ENCODE measurements at places on chromosomes 11 and 22. TPM values are rescaled to one million over a fixed set of nuclear protein-coding genes. Genes with fewer than 3 reads are reported as not detected.

GRCh38 chr11:128653801-128654231 lies 40.1 kb upstream of the FLI1 start:
- DNase-seq, result peak; percentile 54

DNA sequence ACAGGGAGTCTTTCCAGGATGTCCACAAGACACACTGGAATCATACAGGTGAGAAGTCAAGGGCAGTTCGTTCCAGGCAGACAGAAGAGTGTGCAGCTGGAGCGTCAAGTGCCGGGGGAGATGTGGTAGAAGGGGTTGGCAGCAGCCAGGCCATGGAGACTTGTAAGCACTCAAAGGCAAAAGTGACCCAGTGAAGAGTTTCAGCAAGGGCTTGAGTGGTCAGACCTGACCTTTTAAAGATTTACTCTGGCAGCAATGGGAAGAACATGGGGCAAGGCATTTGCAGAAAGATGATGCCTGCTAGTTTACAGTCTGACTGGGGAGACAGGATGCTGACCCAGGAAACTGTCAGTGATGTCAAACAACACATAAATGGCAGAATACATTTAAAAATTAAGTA lies 29.0 kb downstream of the P4HA3 start:
- no peak for DNase-seq

DNA sequence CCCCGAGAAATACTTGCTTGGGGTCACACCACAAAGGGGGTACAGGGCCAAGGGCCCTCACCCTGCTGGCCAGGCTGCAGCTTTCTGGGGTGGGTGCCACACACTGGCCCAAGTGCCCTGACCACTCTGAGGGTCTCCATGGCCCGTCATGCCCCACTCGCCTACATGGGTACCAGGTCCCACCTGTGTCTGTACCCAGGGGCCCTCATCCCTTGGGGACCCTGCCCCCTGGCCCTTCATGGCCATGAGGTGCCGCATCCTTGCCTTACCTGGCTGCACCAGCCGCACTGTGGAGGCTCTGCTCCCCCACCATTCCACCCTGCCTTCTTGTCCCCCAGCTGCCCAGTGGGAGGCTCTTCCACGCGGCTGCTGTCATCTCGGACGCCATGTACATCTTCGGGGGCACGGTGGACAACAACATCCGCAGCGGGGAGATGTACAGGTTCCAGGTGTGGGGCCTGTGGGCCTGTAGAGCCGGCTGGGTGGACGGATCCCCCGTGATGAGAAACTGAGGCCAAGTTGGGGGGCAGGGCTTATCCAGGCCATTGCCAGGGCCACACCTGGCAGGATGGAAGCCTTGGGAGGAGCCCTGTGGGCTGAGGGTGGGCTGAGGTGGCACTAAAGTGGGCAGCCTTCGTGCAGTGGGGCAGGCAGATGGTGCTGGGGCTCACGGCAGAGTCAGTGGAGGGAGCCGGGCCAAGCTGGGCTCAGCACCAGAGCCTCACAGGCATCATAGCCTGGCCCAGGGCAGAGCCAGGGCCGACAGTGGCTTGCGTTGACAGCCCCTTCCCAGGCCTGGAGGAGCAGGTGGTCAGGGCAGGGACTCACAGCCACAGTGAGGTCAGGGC lies 9.2 kb downstream of the THAP7 start:
- no peak for DNase-seq

POU2AF2 gene
- total RNA-seq, result not detected

BRSK2 gene
- total RNA-seq, result 1.6 TPM

All from left cardiac atrium (tissue), 4 donors.